NCI-H2081 treated with DMSO at 0.1 percent for 48 hours (cell line): ENCODE measurements at places on chromosomes 3 and 15.

DNA sequence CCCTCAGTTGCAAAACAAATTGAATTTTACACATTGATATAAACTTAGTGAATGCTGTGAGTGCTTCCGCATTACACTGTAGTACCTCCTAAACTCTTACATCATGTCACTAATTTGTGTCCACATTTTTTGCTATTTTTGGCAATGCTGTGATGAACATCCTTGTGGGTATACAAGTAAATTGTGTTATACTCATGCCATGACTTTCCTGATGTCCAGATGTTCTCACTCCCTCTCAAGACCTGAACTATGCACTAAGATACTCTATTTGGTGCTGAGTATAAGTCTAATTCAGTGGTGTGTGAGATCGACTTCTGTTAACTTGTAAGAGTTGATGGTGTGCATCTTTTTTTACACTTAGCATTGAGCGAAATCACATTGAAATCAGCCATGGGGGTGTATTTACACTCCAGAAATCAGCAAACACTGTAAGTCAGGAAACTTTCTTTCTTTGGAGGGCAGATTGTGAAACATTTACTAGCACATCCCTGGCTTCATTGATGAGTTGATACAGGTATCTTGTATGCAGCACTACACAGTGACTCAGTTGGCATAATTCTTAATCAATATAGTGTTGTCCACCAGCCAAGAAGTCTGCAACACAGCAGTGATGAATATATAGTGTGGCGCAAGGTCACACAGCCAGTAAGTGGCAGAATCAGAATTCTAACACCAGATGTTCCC lies 228.1 kb upstream of the RORA start:
- DNase-seq, result no peak

DNA sequence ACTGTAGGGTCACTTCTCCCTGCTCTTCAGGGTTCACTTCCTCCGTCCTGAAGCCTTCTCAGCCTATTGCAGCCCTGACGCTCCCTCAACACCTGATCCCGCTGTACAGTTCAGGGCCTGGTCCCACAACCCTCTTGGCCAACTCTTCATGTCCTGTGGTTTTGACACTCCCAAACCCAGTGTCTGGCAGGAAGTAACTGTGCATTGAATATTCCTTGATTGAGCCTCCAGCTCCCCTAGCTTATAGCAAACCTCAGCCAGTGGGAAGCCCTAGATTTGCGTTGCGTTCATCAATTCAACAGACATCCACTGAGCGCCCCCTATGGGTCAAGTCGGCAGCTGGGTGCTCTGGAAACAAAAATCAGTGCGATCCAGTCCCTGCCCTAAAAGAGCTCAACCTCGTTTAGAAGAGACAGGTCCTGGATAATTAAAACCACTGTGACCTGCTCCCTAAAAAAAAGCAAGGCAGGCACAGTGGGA lies 13.5 kb downstream of the UBAP1L start:
- no peak for DNase-seq

DNA sequence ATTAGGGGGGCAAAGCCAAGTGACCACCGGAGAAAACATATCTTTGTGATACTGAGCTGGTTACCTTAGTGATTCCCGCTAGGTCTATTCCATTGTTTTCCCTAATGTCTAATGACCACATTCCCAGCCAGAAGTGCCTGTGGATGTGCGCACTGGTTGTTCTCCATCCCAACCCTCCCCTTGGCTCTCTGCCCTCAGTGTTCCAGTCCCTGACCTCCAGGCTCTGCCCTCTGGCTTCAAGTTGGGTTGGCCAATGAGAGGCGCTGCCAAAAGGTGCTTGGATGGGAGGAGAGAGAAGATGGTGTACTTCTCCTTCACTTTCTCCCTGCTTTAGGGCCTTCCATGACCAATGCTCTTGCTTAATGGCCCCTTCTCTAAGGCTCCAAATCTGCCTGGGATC lies 2.4 kb downstream of the COLQ start:
- no peak for DNase-seq

GRCh38 chr3:171729452-171730334 lies 80.6 kb downstream of the PLD1 start:
- DNase-seq, result no peak

DNA sequence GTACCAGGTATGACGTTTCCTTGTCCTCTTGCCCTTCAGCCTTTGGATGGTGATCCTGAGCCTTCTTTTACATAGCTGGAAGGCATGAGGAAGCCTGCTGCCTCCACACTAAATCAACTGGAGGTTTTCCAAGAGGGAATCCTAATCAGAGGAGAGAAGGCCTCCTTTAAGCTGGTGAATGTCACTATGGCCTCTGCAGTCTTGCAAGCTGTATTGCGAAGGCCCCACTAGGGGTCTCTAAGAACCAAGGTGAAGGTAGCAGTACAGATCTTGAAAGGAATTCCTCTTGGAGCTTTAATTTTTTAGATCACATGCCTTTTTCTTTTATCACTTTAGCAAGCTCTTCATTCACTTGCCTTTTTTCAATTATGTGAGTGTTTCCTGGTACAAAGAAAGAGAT lies 119.2 kb downstream of the GHSR start:
- DNase-seq, result no peak

GRCh38 chr3:169475978-169476698 lies 187.4 kb downstream of the MECOM start:
- no peak for DNase-seq

- no peak for DNase-seq
Measured at GRCh38 chr3:127590282-127590592, 296 bp downstream of the TPRA1 start.

DNA sequence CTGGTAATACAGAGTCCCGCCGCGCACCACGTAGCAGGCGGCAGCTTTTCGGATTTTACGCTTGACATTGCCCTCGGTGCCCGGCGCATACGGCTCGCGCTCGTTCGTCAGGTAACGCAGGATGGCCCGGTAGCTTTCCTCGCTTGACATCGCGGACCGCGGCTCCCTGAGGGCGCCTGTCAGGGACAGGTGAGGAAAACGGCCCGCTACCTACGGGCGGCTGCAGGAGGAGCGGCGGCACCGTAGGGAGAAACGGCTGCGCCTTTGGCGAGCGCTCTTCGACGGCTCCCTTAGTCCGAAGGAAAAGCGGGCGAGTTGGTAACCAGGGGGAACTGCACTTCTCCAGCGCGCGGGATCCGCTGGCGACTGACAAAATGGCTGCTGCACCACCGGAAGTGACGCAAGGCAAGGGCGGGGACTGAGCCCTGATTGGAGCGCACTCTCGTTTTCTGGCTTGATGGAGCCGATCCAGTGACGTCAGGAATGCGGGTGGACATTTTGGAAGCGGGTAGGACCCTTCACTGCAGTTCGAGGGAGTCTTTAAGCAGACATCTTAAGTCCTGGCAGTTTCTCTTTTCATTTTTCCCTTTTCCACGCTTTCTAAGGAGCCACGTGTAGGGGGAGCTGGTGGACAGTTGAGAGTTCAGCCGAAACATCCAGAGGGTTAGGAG lies at the start of gene ZBTB11:
Gene ZBTB11, minus strand, starts transcription at position 368 of the 671 bp plus-strand sequence. Its CDS starts 218 bp downstream, at position 150.
- DNase-seq, result no peak
